NCI-H2029 (cell line): ENCODE measurements at places on chromosomes 5 and 9.

GRCh38 chr5:39218482-39219402 is 621 bp downstream of the FYB1 start:
- no peak for DNase-seq

DNA sequence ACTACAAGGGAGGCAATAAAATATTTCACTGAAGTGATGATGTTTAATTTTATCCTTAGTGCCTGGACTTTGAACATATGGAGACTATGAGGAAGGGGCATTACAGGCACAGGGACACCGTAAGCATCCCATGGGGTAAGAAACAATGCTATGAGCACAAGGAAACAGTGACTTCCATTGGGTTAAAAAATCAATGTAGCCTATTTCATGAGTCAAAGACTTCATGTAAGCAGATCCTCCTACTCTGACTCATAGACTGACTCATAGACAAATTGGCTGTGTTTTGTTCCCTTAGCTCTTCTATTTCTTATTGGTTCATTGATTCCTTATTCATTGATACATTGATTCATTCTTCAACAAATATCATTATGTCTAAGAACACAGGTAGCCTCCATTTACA is 351.0 kb downstream of the PRELID2 start:
- DNase-seq: no peak

- peak; percentile 30 for DNase-seq
Observed at GRCh38 chr9:35811381-35812024, 559 bp downstream of the SPAG8 start.

GRCh38 chr5:139863855-139864558 is 68.4 kb downstream of the PSD2 start:
- DNase-seq: peak; percentile 50

- no peak for DNase-seq
Observed at GRCh38 chr5:139494832-139495231, 12.3 kb upstream of the STING1 start.

- no peak for DNase-seq
Observed at GRCh38 chr5:32027717-32028458, 146.2 kb downstream of the GOLPH3 start.

DNA sequence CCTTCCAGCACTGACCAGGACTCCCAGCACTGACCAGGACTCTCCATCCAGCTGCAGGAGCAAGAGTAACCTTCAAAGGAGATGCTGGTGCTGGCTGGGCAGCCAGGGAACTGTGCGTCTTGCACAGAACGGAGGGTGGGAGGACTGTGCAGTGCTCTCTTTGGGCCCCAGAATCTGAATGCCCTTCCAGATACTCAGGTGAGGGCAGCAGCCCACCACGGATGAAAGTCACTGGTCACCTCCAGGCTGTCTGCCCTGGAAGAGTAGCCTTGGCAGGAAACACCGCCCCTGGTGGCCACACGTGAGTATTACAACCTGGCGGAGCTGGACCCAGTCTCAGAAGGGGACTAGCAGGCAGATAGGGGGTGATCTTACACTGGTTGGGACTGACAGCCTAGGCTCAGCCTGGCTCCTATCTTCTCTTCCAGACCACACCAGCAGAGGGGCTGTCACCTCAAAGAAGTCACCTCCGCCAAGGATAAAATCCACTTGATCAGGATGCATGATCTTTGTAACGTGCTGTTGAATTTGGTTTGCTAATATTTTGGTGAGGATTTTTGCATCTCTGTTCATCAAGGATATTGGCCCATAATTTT is 4.8 kb upstream of the SARDH start:
- DNase-seq: peak; percentile 58

- no peak for DNase-seq
Observed at GRCh38 chr9:7336356-7337065, 463.1 kb downstream of the DMAC1 start.
